ENCODE measurements at places on chromosomes 11 and 22.

- DNase-seq, result no peak
Observed at GRCh38 chr11:129374081-129374992, 1.3 kb upstream of the BARX2 start.

GRCh38 chr11:110764485-110764884 lies 52.2 kb upstream of the ARHGAP20 start:
- DNase-seq, result no peak

- no peak for DNase-seq
Observed at GRCh38 chr22:26570115-26570514, 19.8 kb downstream of the TPST2 start.

- no peak for DNase-seq
Observed at GRCh38 chr11:74284466-74284865, 27.0 kb downstream of the P4HA3 start.

DNA sequence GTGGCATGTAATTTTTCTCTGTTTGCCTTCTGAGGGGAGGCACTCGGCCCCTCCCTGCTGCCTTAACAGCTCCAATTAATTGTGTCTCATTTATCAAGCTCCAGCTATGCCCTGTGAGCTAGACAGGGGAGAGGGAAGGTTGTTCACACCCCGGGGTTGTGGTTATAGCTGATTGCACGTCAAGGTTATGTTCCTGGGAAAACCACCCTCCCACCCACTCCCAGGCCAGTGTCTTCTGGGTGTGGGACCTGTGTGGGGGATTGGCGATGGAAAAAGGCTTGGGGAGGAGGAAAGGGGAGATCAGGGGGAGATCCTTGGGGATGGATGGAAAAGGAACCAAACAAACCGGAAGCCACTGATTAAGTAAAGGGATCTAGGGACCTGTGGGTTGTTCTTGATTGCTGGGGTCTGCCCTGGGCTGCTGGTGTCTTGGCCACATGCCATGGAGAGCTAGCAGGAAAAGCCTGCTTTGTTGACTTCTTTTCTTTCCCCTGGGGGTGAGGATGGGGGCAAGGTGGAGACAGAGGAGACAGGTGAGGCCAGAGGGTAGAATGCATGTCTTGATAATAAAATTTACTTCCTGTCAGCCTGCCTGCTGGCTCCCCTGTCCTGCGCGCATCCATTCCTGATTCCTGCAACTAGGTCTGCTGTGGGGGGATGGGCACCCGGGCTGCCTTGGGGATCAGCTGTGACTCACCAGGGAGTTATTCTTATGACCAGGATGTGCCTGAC lies 13.5 kb upstream of the SORL1-AS1 start:
- no peak for DNase-seq

- no peak for DNase-seq
Observed at GRCh38 chr11:35615921-35616900, 2.0 kb upstream of the FJX1 start.

GRCh38 chr11:38791346-38791961 lies 2193.4 kb upstream of the RAG2 start:
- DNase-seq, result no peak

GRCh38 chr11:97461934-97462333 lies 1072.1 kb downstream of the JRKL start:
- no peak for DNase-seq

- DNase-seq, result no peak
Observed at GRCh38 chr11:9130297-9130696, 38.9 kb upstream of the SCUBE2 start.

DNA sequence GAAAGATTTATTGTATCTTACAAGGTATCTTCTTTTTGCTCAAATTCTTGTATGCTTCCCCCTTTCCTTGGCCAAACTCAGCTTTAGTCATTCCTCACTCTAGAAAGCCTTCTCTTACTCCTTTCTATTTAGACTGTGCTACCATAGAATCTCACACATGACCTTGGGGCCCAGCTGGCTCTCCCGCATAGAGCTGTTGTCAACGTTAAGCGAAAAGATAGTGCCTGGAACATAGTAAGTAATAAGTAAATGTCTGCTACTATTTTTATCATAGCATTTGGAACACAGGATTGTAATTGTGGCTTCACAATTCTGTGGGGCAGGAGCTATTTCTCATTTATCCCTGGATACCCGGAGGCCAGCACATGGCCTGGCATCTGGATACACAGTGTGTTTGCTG lies 38.9 kb upstream of the OR4B1 start:
- no peak for DNase-seq

- DNase-seq, result no peak
Observed at GRCh38 chr22:40609216-40609615, 27.3 kb downstream of the MRTFA start.

DNA sequence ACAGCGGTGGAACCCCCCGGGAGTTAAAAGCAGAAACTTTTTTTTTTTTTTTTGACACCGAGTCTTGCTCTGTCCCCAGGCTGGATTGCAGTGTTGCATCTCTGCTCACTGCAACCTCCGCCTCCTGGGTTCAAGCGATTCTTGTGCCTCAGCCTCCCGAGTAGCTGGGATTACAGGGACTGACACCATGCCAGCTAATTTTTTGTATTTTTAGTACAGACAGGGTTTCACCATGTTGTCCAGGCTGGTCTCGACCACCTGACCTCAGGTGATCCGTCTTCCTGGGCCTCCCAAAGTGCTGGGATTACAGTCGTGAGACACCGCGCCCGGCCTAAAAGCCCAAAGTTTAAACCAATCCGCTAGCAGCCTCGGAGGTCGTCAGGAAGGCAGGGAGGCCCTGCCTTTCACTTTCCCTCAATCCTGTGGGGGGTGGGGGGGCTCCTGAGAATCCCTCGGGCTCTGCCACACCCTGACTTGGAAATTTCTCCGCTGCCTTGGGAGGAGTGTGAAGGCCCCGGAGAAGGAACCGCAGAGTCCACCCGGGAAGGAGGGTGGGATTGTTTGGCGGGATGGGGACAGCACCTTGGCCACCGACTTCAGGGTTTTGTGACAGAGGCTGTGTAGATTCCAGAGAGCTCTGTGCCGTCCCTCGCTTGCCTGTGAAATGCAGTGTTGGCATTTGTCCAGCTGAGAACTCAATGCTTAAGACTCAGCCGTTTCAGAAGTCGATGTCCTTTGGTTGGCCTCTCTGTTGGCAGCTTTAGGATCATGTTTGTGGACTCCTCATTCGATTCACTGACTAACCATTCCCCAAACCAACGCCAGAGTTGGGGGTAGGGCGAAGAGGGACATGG lies 1.0 kb downstream of the ARHGAP8 start:
- DNase-seq, result no peak

DNA sequence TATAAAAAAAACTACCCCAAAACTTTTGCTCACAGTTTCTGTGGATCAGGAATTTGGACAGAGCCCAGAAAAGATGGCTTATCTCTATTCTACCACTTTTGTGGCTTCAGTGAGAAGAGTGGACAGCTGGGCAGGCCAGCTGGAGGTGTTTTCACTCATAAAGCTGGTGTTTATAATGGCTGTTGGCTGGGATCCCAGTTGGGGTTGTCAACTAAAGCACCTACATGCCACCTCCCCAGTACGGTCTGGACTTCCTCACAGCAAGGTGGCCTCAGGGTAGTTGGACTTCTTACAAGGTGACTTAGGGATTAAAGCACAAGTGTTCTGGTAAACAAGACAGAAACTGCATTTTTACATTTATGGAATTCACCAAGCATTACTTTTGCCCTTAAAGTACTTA lies 171.0 kb downstream of the NELL1 start:
- DNase-seq, result no peak

DNA sequence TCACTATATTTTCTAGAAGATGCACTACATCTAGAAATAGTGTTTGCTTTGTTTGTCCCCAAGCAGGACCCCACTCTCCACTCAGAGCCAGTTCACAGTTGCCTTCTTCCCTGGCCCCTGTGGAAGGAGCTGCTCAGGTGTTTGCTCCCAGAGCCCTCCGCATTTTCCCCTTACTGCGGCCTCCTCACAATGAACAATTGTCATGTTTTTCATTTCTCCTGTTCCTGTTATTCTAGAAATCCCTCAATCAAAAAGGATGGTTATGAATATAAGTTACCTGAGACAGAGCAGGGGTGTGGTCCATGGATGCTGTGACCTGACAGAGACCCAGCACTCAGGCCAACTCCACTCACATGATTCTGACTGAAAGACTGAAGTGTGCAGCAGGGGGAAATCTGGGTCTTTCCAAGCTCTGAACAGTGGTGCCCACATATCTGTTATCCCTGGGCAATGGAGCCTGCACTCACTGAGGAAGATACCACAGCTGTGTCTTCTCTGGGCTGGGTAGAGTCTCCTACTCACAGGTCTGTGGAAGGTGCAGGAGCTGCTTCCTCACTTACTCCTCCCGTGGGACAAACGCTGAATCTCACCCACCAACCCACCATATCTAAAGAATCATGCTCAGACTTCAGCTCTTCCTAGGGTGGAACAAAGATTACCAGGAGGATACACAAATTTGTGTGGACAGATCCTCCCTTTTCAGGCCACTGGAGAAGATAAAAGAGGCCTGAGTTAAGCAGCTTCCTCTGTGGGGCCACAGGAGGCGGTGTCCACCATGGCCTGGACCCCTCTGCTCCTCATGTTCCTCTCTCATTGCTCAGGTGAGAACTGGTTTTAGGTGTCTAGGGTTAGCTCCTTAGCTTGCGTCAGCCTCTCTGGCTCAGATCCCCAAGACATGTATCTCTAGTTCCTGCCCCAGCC lies 87.1 kb upstream of the TOP3B start:
- no peak for DNase-seq

GRCh38 chr11:976431-977160 lies 50.9 kb downstream of the AP2A2 start:
- DNase-seq, result no peak

DNA sequence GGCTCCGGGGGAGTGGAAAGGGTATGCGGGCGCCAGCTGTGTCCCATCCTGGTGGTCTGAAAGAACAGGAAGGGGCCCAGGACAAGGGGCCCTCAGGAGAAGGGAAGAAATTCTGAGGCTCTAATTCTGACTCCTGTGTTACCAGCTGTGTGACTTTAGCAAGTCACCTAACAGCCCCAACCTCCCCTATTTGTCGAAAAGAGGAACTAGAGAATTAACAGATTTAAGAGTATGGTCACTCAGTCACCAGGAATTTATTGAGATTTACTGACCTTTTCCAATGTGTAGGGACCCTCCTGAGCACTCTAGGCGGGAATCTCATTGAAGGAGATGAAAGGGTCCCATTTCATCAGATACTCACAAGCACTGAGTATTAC lies 14.6 kb downstream of the RPS6KA4 start:
- no peak for DNase-seq

- DNase-seq, result no peak
Observed at GRCh38 chr22:36577019-36577418, 48.1 kb upstream of the EIF3D start.

- DNase-seq, result no peak
Observed at GRCh38 chr11:58776891-58777710, 45.4 kb upstream of the GLYAT start.

DNA sequence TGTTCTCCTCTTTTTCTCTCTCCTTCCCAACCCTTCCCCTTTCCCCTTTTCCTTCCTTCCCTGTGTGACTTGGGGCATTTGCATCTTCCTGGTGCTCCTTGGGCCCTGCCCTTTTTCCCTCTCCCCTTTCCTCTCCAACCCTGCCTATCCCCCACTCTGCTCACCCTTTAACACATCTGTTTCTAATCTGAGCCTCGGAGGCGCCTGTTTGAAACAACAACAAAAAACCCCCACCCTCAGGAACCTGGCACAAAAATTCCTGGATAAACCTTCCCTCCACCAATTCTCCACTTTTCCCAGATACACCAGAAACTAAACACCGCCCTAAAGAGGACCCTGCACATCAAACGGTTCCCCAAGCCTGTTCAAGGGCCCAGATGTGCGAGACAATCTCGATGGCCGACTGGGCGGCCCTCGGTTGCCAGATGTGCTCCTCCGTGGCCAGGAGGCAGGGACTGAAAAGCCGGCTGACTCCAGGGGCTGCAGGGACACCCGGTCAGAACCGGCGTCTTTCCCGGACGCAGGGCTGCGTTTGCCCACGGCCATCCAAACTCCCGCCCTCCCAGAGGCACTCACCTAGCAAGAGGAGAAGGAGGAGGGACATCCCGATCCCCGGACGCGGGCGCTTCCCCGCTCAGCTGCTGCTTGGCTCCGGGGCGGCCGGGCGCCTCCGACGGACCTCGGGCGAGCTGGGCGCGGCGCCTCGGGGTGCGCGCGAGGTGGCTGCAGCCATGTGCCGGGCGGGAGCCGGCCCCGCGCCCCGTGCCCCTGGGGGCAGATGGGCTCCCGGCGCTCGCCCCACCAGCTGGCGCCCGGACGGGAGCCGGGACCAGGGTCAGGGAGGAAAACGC lies 486 bp downstream of the CLMP start:
- DNase-seq, result no peak

DNA sequence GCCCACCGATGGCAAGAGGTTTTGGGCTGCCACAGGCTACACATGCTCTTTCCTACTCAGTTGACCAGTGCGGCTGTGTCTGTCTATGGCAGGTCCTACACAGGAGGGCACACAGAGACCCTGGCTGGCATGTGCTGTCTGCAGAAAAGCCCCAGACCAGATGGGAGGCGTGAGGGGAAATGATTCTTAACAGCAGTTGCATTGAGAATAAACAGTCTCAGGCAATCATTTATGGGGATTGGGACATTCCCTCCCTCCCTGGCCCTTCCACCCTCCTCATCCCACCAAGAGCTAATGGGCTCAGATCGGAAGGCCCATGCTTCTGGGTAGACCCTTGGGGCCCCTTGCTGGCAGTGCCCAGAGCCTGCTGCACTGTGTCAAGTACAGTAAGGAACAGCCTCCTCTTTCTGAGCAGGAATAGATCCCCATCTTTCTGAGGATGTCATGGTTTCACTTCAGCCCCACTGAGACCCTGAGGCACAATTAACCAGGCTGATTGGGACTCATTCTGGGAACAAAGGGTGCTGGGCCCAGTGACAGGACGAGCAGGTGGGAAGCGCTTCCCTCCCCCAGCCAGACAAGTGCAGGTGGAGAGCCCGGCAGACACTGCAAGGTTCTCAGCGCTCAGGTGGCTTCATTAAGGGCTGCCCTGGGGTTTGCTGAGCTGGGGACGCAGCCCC lies 28.3 kb downstream of the TSPAN18 start:
- no peak for DNase-seq

GRCh38 chr22:42889304-42889703 lies 32.2 kb upstream of the ARFGAP3 start:
- DNase-seq, result no peak

DNA sequence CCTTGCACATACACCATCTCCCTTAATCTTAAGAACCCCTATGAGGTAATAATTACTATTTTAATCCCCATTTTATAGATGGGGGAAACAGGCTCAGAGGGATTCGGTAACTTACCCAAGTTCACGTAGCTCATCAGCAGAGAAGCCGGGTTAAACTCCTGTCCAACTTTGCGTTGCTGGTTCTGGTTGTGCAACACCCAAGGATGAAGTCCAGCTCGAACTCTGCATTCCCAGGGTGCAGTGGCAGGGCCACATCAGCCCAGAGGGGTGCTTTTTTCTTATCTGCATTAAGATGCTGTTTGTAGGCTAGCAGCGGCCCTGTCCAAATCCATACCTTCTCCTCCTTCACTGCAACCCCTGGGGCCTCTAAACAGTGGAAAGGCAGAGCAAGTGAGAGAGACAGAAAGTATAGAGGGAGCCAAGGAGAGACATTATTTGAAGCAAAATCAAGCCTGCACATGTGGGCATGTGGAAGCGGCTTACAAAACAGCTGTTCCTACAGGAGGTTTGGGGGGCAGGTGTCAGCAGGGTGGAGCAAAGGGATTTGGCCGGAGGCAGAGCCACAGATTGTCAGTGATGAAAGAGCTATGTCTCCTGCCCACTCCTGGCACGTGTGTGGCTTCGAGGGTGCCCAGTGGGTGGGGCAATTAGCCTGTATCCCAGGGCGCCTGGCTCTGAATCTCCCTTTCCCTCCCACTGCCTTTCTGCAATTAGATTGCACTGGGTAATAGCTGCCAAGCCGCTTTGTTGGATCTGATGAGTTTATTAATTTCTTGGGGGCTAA lies 129.5 kb upstream of the TBCEL start:
- no peak for DNase-seq

GRCh38 chr22:36330655-36331305 lies 57.0 kb downstream of the MYH9 start:
- no peak for DNase-seq
